ENCODE measurements at places on chromosomes 4 and X.

GRCh38 chrX:42496239-42496638 lies 281.7 kb downstream of the PPP1R2C start:
- DNase-seq: no peak

DNA sequence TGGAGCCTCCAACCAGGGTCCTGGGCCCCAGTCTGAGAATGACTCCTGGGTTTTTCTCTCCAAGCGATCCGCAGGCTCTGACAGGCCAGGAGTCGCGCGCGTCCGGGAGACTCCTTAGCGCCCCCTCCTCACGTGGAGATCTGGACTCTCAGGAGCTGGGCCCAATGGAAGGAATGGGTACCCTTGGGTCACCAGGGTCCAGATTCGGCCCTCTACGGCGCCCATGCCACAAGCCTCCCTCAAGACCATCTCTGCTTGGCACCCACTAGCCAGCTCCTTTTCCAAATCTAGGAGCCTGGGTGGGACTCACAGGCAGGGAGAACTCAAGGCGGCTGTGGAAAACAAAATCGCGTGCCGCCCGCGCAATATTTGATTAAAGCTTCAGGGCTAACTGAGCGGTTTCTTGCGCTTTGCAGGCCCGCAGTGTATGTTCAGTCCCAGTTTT lies 7.1 kb downstream of the HAND2 start:
- DNase-seq: no peak

DNA sequence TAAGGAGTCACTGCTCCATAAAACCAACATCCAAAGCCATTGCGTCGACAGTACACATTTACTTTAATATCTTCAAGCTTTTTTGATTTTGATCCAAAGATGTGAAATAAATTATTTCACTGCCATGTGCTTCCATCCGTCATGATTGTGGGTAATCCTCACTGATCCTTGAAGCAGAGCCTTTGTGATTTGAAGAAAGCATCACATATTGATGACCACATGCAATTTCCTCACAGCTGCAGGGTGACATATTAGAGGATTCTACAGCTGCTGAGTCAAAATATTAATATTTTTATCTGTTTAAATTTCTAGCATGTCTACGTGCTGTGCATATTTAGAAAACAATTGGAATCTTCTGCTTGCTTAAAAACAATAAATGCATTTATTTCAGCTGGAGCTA lies 196.8 kb upstream of the ANXA3 start:
- no peak for DNase-seq

- DNase-seq: peak; percentile 28
Observed at GRCh38 chr4:182808673-182809416, 108.3 kb downstream of the DCTD start.

GRCh38 chr4:168560184-168561180 lies 63.6 kb downstream of the PALLD start:
- no peak for DNase-seq

- DNase-seq: no peak
Observed at GRCh38 chr4:184286358-184286757, 68.7 kb upstream of the ENPP6 start.

- DNase-seq: no peak
Observed at GRCh38 chrX:3514996-3515395, 168.5 kb upstream of the MXRA5 start.

DNA sequence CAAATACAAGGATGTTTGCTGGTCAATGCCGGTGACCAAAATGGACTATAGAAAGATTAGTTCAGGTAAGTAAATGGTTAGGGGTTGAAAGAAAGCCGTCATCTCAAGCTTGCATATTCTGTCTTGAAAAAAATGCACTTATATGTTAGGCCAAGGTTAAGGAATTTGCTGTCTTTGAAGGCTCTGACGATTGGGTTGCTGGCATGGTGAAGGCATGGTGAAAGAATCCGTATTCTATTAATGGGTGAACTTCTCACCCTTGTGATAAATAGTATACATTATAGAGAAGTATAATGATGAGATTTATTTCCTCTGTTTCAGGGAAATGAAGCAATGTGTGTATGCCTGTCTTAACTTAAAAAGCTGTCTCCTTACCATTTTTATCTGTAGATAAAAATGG lies 132.6 kb downstream of the ADGRL3 start:
- DNase-seq: no peak

DNA sequence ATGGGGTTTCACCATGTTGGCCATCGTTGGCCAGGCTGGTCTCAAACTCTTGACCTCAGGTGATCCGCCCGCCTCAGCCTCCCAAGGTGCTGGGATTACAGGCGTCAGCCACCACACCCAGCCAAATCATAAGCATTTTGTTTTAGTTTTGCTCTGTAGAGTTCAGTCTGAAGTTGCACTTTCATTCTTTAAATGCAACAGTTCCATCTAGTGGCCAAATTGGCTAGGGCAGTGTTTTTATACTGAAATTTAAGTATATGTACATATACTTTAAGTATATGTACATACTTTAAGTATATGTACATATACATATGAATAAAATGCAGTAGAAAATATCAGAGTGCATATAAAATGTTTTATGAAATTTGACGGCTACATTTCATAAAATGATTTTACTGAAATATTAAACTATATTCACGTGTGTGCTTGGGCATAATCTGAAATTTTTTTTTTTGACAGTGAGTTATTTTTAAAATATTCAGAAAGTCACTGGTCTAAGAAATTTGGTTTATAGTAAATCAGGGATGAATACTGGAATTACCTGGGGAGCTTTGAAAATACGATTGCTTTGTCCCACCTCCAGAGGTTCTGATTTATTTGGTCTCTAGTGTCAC lies 145.5 kb downstream of the NWD2 start:
- no peak for DNase-seq

GRCh38 chrX:114581528-114582263 lies 2.2 kb upstream of the HTR2C start:
- no peak for DNase-seq

DNA sequence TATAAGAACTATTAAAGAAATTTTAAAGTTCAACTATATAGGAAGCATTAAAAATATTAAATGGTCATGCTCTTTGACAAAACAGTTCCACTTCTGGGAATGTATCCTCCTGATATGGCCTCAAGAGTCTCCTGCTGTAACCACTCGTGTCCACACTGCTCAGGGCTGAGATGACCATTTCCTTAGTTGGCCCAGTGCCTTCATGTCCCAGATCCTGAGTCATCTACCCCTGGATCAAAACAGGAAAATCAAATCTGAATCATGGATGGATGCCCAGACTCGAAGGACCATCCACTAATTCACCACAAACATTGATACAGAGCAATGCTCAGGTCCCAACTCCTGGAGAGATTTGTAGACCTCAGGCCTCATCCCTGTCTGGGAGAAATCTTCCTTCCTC lies 44.7 kb downstream of the GPRASP3 start:
- DNase-seq: no peak

GRCh38 chr4:96145601-96146000 lies 305.7 kb downstream of the PDHA2 start:
- DNase-seq: no peak

- no peak for DNase-seq
Observed at GRCh38 chr4:99165978-99166377, 21.9 kb upstream of the ADH4 start.

DNA sequence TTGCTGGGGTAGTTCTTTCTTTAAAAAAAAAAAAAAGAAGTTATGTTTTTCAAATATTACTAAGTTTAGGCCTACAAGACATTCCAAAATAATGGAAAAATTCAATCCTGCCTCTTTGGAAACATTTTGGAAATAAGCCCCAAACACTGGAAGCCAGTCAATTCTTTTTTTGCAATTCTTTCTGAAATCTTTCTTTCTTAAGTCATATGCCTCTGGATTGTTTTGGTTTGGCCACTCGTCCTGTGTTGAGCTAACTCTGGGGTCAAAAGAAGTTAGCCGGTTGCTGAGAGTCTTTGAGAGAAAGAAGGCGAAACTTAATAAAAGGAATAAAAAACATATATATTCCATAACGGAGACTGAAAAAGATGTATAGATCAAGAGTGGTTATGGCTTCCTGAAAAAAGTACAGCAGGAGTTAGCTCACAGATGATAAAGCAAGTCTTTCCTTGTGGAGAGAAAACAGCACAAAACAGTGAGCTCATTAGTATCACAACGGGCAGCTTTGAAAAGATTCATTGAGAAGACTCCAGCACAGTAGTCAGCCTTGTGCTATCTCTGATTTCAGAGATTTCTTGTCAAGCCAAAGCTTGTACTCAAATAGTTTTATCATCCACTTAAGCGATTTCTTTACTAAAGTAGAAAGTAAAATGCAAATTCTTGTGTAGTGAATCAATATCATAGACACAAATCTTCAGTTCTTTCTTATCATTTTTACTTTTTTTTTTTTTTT lies 64.8 kb downstream of the PLS3 start:
- no peak for DNase-seq

GRCh38 chrX:2788980-2789379 lies 37.1 kb downstream of the XG start:
- DNase-seq: no peak

DNA sequence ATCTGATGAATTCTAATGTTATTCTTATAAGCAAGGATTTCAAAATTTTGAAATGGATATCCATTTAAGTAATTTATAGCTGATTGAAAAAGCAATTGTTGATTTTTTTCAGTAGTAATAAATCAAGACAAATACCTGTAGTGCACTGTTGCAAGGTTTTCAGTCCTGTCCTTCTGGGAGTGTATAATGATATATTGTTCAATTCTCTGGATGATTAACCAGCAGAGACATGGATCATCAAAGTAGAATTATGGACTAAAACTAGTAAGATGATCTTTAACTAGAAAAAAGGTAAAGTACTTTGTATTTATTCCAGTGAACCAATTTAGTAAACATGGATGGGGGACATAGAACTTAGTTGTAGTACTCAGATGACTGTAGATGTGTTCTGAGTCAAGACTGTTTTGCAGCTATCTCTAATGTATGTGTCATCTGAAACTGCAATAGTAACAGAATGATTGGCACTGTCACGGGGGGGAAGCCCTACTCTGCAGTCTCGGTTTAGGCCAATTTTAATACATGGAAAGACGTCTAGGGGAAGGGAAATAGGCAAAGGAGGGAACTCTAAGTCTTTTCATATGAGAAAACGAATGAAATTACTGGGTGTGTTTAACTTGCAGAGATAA lies 121.9 kb downstream of the GLRA3 start:
- no peak for DNase-seq

DNA sequence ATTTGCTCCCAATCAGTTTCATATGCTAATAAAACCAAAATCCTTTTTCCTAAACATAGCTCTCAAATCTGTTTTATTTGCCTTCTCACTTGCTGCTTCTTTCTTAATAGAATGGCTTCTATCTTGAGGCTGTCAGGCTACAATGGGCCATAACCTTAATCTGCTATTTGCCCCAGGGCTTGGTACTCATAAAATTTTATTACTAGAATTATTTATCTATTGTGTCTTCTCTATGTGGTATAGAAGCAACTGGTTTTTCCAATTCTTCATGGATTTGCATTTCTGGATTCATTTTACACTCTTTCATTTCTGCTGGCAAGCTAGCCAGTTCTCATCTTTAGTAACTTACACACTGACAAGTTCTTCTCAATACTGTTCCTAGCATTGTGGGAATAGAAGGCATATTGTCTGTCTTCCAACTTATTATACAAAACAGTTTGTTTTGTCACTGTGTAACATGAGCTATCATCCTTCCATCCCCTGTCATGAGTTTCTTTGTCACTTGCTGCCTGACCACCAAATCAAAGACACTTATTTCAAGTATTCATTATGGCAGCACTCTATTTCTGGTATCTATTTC lies 96.6 kb upstream of the KCNIP4 start:
- no peak for DNase-seq

DNA sequence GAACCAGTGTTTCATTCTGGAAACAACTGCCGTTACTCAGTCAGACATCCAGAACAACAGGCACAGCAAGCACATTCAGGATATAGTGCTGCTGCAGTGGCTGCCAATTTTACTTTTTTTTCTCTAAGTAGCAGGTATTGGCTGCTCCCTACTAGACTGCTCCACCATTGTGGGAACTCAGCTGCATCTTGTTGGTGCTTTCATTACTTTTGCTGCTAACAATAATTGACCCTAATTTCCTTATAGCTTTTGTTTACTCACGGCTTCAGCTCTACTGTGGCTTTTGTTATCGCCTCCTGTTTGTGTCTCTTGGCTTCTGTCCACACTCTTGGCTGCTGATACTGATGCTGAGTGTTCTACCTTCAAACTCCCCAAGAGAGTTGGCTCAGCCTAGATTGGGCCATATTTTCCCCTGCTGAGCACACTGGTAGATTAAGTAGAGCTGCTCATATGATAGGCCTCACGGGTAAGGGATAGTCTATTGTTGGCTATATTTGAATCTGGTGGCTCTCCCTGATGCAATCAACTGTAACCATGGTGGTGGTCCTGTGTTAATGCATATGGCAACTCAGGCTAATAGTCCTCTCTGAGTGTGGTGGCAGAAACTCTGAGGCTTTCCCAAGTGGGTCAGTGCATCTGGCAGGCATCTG lies 44.5 kb upstream of the IL2 start:
- DNase-seq: no peak

DNA sequence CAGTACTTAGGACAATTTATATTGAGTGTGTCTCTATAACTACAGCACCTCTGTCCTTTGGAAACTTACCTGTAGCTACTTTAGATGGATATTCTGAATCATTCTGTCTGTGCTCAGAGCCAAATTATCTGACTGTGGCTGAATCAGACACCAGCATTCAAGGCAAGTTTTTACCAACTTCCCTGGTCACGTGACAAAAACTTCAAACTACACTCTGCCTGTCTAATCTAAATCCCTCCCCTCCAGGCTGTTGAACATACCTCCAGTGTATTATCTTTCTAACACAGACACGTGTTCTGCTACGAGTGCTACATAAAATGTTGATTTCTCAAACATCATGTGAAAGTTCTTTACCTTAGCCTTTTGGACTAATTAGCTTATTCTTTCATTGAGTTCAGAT lies 641.2 kb upstream of the CPEB2 start:
- no peak for DNase-seq

DNA sequence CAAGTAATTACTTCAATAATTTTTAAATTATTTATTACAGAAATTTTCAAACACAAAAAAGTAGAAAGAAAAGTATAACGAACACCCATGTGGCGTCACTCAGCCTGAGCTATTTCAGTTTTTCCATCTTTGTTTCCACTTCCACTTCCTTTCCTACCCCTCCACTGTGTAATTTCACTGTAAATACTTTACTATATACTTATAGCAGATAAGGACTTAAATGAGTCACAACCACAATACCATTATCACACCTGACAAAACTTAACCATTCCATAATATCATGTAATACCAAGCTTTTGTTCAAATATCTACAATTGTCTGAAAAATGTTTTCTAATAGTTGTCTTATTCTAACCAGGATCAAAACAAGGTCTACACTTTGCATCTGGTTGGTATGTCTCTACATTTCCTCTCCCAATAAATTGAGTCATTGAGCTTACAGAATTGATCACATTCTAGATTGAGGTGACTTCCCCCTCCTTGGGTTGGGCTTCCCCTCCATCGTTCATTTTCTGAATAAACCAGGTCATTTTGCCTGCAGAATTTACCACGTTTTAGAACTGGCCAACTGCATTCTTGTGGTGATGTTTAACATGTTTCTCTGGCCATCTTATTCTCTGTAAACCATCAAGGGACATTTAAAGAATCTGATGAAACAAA lies 48.7 kb downstream of the ATP10D start:
- no peak for DNase-seq

GRCh38 chrX:118510111-118510510 lies 14.5 kb downstream of the DOCK11 start:
- no peak for DNase-seq

Data from stimulated activated CD4-positive, alpha-beta T cell treated with anti-CD3 and anti-CD28 coated beads, Interleukin-4, amount 100 ng/mL, for 1 hour (primary cell).